ENCODE measurements at places on chromosomes 7 and 10.

GRCh38 chr7:7740037-7740355, 21.6 kb upstream of the RPA3 start:
- no peak for DNase-seq

DNA sequence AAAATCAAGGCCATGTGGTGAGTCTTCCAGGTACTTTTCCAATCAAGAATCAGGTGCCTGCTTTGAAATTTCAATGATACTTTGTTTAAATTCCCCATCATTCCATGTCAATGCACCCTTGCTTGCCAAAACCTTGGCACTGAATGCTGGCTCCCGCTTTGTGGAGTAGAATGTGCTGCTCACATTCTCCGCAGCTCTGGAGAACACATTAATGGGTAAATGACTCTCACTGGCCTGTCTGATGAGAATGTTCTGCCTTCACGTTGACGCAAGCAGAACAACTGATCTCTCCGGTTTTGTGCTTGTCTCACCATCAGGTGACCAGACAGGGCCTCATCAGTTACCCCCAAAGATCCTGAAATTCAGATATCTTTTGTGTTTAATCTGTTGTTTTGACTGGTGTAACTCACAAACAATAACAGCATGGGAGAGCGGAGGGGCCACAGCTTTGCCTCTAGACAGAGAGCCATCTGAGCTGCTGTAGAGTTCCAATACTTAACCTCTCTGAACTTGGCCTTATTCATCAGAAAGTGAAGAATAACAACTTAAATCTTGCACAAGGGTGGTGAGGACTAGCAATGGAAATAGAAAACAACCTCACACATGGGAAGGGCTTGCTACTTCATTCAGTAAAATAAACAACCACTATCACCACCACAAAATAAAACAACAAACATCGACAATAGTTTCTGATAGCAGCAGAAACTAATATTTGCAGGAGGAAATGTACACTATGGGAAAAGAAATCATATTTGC, 276.9 kb upstream of the IGFBP3 start:
- no peak for DNase-seq

DNA sequence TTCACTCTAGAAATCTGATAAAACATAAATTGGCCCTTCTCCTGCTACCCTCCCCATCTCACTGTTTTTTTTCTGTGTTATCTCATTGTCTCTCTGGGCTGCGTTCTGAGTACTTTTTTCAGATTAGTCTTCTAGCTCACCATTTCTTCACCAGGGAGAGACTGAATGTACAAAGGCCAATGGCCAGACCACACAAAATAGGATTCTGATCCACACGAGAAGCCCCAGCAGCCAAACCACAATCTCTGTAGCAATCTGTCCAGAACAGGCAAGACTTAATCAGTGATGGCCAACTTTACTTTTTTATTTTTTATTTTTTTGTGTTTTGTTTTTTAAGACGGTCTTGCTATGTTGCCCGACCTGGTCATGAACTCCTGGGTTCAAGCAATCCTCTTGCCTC, 55.9 kb upstream of the PAPSS2 start:
- DNase-seq: no peak

- DNase-seq: no peak
Observed at GRCh38 chr10:24333736-24334135, 124.8 kb downstream of the KIAA1217 start.
